RKO (cell line): ENCODE measurements at places on chromosomes 6 and 20.

DNA sequence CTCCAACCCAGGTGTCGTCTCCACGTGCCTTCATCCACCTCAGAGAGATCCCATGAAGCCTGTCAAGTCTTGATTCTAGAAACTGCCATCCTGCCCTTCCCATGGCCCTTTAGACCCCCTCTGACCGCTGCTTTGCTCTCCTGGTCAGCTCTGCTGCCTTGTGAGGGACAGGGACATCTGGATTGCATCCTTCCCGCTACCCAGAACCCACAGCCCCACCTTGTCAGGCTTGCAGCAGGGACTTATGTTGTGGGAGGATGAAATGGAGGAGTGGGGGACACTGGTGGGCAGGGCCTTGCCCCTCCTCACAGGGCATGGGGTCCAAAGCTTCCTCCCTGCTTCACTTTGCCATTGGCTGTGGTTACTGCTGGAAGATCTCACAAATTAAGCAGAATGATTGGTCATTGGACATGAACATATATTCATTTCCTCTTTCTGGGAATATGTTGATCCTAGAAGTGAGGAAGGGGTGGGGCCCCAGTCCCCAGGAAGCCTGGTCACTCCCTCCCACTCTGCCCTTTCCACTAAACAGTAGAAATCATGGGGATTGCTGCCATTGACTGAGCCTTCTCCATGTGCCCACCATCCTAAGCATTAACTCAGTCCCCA lies 4.5 kb downstream of the GLP1R start:
- no peak for DNase-seq

DNA sequence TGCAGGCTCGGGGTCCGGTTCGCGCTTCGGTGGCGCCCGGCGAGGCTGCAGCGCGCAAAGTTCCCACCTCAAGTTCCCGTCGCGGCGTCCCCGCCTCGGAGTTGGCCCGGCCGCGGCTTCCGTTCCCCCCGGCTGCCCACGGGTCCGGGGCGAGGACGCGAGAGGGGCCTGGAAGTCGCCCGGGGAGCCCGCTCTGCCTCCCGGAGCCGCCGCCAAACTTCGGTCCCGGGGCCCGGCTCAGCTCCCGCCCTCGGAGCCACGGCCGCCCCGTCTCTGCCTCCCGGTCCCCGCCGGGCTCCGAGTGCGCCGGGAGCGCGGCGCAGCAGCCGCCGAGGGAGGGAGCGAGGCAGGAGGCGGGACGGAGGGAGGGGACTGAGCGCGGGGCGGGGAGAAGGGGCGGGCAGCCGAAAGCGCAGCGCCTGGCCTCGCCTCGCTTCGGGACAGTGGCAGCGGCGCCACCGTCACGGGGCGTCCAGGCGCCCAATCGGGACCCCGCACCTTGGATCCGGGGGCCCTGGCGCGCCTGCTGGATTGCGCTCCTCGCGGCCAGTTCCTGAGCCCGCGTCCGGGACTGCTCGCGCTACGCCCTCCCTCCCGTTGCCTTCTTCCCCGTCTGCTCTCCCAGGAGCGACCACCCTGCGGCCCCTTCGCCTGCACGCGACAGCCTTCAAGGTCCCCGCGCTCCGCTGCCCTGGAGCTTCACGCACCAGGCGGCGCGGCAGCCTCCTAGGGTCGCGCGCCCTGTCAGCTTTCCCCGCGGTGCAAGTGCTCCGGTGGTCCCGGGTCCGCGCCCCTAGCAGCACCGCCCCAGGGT lies at the start of gene KCNG1:
Gene KCNG1, minus strand, starts transcription at position 305 of the 814 bp plus-strand sequence. CDS start 12,769 bp downstream, outside the sequence.
- DNase-seq, result no peak

DNA sequence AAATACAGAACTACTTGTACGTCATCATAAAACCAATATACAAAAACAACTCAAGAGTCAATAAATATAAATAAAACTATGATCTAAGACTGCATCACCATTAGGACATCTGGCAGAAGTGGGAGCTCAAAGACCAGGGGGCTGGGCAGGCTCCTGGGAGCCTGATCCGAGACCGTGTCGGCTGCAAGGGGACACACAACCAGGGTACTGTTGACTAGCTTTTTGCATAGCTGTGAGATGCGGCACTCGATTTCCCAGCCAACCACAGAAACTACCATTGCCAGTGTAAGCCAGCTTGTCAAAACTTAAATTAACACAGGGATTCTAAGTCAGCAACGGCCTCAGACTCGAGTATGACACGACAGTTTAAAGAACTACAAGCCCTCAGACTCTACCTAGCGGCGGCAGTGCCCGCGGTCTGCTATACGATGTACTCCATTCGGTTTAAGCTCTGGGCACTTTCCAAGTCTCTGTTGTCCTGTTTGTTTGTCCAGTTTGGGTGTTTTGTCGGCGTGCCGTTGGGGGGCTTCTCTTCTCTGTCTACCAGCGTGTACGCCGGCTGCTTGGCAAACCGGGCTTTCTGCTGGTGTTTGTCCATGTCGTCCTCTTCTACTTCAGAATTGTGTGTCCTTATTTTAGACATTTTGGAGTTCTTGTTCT lies 34.6 kb downstream of the JAG1 start:
- no peak for DNase-seq

- no peak for DNase-seq
Measured at GRCh38 chr6:136763255-136763654, 29.0 kb downstream of the MAP3K5 start.

GRCh38 chr6:106347219-106347618 lies 13.3 kb upstream of the CRYBG1 start:
- DNase-seq, result no peak

- no peak for DNase-seq
Measured at GRCh38 chr6:137570393-137570792, 76.2 kb upstream of the OLIG3 start.

DNA sequence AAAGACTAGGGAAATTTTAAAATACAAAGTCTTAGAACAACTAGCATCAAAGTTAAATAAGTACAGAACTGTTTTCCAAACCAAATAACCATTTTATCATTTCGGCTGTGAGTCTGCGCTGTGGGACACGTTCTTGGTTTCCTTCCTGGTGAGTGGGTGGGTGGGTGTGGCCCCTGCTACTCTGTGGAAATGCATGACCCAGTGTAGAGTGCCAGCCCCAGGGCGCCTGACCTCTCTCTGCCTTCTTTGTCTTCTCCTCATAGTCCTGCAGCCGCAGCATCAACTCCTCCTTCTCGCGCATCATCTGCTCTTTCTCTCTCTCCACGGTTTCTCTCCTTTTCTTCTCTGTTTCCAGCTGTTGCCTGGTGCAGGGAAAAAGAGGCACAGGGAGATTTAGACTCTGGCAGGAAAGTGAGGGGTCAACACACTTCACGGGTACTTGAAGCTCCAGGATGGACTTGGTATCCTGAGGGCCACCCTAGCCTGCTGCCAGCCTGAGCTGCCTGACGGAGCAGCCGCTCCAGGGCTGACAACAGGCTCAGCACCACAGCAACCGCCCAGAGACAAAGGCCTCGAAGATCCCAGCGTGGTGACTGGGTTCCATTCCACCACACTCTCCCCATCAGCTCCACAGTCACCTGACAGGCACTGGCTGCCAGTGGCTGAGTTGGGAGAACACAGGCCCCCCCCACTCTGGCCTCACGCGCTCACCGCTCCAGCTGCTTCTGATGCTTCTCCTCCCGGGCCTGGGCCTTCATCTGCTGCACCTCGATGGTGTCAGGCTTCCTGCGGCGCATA lies 48.4 kb downstream of the EZR start:
- no peak for DNase-seq

DNA sequence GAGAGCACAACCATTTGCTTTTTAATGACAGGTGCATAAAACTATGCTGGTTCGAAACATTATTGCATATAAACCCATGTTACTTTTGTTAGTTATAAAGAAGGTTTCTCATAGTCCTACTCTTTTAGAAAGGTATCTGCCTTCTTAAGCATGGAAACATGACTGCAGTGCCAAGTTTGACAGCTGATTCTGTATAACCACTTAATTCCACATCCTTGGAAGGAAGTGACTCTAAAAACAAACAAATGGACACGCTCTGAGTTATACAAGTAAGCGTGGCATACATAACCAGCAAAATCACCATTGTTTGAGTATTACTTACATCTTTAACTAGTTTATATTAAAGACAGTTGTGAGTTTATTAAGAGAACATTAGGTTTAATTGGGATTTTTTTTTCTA lies 125.0 kb upstream of the HDGFL1 start:
- DNase-seq, result no peak

DNA sequence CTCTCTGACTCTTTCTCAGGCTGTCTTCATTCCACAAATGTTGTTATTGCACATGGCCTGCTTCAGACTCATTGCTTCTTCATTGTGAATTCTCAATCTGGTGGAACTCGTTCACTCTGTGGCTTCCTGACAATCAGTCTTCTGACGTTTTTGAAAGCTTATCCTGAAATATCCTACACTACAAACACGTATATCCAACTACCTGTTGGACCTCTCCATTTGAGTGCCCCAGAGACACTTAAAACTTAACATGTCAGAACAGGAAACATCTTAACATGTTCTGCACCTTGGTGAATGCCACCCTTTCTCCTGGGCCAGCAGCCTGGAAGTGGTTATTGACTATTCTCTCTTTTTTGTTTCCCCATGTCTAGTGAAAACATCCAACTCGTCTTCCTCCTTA lies 50.8 kb downstream of the AIG1 start:
- no peak for DNase-seq

- peak; percentile 15 for DNase-seq
Measured at GRCh38 chr6:48101290-48101689, 9.7 kb downstream of the PTCHD4 start.

DNA sequence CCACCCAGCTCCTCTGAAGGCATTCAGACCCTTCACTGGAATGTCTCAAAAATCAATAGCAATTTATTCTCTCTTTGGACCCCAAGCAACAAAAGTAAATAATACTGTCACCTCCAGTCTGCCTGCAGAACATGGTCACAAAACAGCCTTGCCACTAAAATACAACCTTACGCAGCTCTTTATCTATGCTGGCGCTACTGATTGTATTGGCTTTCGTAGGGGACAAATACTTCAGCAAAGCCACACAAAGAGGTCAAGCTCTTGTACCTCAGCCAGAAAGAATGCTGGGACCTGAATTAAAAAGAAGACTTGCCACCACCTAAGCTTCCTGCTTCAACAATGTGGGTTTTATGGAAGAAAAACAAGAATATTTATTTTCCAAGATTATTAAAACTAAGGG lies 57.2 kb downstream of the PRKN start:
- no peak for DNase-seq

DNA sequence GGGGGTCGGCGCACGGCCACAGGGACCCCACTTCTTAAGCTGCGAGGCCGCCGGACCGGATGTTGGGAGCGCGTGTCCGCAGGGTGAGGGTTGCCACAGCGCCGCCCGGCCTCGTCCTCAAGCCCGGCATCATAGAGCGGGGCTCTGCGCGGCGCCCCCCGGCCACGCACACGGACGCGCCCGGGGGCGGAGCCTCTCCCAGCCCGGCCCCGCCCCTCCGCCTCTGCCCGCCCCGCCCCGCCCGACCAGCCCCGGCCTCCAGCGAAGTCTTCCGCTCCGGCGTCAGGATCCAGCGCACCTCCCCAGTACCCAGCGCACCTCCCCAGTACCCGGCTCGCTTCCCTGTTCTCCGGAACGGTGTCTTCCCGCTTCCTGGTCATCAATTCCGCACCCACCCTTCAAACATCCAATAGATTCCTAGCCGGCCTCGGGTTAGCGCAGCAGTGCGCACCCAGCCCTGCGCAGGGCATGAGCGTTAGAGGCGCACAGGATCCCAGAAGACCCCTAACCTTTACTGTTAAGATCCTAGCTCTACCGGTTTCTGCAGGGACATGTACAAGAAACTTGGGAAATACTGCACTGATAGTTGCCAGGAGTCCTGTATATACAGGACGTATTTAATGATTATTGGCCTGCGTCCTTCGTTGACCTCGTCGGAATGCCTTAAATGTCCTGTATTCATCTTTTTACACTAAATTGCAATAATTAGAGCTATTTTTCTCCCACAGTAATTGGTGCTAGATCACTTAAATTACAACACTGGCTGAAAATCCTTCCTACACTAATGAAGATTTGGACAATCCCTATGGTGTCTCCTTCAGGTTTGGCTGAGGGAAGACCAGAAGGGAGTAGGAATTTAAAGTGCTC lies 535 bp upstream of the DNAAF9 start:
- no peak for DNase-seq

GRCh38 chr20:48339986-48340882 lies 487.6 kb downstream of the PREX1 start:
- DNase-seq, result no peak

GRCh38 chr20:2626853-2627541 lies 25.4 kb upstream of the NOP56 start:
- DNase-seq, result peak; percentile 85

- DNase-seq, result no peak
Measured at GRCh38 chr20:21804802-21805201, 99.3 kb downstream of the PAX1 start.

- DNase-seq, result no peak
Measured at GRCh38 chr6:80528115-80528514, 421.6 kb downstream of the BCKDHB start.

DNA sequence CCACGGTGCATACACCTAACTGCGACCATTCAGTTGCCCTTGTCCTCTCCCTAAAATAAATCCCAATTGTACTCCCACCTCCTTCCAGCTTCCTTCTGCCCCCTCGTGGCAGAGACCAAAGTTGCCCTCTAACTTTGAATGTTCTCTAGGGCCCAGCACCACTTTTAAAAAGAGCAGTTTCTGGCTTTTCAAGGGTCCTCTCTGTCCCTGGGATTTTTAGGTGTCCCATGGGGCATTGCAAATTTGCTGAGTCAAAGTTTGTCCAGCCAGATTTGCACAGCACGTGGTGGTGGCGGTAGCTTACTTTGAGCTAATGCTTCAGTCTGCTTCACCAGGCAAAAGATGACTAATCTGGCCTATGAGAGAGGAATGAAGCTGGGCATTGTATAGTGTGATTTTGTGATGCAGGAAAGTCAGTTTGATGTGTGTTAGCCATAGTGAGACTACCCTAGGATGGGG lies 100.2 kb downstream of the PERP start:
- peak; percentile 49 for DNase-seq

- DNase-seq, result no peak
Measured at GRCh38 chr6:71033171-71033570, 76.3 kb upstream of the B3GAT2 start.

GRCh38 chr6:154921482-154921881 lies 73.6 kb upstream of the TIAM2 start:
- DNase-seq, result no peak

- DNase-seq, result peak; percentile 61
Measured at GRCh38 chr6:26270486-26270861, 94.5 kb upstream of the BTN3A2 start.

GRCh38 chr6:30611150-30611855 lies 5.7 kb downstream of the PPP1R10 start:
- DNase-seq, result no peak

DNA sequence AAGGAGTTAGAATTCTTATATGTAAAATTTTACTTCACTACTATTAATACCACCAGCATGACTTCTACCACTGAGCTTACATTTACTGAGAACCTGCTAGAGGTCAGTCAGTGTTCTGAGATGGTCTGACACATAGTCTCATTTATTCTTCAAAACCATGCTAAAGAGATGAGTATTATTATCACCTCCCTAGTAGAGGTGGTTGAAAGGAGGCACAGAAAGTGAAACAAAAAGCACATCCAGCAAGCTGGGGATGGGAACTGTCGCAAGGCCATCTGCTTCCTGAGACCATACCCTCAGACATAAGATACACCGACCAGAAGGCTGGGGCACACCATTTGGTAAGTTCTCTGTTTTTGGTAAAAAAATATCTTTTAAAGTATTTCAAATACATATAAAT lies 137.7 kb downstream of the INSM1 start:
- no peak for DNase-seq

GRCh38 chr6:24425091-24425490 lies 22.4 kb downstream of the MRS2 start:
- DNase-seq, result no peak

- no peak for DNase-seq
Measured at GRCh38 chr20:45621593-45621992, 7.9 kb upstream of the WFDC10A start.

- DNase-seq, result no peak
Measured at GRCh38 chr20:61217848-61218247, 34.2 kb upstream of the CDH4 start.
